ENCODE measurements at places on chromosomes 3 and 15. TPM values are rescaled to one million over a fixed set of nuclear protein-coding genes. Genes with fewer than 3 reads are reported as not detected.

GOLGA6D gene
- total RNA-seq: 0.55 TPM

IDH2 gene
- 170 TPM for total RNA-seq

TMEM266 gene
- not detected for total RNA-seq

TAGLN3 gene
- 0.31 TPM for total RNA-seq

LRRC34 gene
- total RNA-seq: 6.3 TPM

NBEAL2 gene
- total RNA-seq: 87.4 TPM

C3orf70 gene
- total RNA-seq: not detected

GPR156 gene
- total RNA-seq: not detected

CPN2 gene
- not detected for total RNA-seq

NR1I2 gene
- total RNA-seq: 0.17 TPM

NCKIPSD gene
- 27.7 TPM for total RNA-seq

AADACL2 gene
- not detected for total RNA-seq

ATP10A gene
- total RNA-seq: 21.9 TPM

WDR53 gene
- 27.6 TPM for total RNA-seq

IDH3A gene
- 83.6 TPM for total RNA-seq

NR2E3 gene
- not detected for total RNA-seq

RHCG gene
- total RNA-seq: not detected

LRRC31 gene
- total RNA-seq: not detected

CHRM5 gene
- not detected for total RNA-seq

SLC6A11 gene
- not detected for total RNA-seq

ROBO1 gene
- total RNA-seq: 3.0 TPM

IL17RB gene
- total RNA-seq: 2.1 TPM

SLC22A14 gene
- 0.21 TPM for total RNA-seq

AMOTL2 gene
- 0.07 TPM for total RNA-seq

GOLGA6A gene
- 0.46 TPM for total RNA-seq

TRH gene
- total RNA-seq: not detected

TMEM62 gene
- 19.2 TPM for total RNA-seq

GOLGA8M gene
- total RNA-seq: 0.89 TPM

All from activated T-cell treated with anti-CD3 and anti-CD28 coated beads, Interleukin-2, amount 50 U/mL, for 72 hours (primary cell).